ENCODE measurements at places on chromosomes 7 and 10.

DNA sequence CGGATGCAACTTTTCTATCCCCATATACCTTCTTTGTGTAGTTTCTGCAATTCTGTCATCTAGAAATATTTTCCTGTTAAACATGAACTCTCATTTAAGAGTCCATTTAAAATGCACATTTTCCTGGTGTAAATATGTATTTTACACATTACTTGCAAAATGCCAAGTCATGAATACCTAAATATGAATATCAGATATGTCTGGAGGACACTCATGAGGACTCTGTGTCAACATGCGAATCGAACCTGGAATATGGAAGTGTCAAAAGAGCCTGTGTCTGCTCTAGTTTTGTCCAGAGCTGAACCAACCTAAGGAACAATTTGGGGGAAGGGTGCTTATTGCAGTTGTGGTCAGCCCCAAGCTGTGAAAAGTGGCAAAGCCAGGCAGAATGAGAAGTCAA is 163.7 kb upstream of the CELF2 start:
- no peaks in the 10 kb centered on the region for H3K4me1 ChIP-seq
- H3K27ac ChIP-seq: no peak overlapping the region
- no peaks in the 10 kb centered on the region for H3K36me3 ChIP-seq
- no peak for DNase-seq
- peaks cover 6% of the 10 kb centered on the region for H3K27me3 ChIP-seq

DNA sequence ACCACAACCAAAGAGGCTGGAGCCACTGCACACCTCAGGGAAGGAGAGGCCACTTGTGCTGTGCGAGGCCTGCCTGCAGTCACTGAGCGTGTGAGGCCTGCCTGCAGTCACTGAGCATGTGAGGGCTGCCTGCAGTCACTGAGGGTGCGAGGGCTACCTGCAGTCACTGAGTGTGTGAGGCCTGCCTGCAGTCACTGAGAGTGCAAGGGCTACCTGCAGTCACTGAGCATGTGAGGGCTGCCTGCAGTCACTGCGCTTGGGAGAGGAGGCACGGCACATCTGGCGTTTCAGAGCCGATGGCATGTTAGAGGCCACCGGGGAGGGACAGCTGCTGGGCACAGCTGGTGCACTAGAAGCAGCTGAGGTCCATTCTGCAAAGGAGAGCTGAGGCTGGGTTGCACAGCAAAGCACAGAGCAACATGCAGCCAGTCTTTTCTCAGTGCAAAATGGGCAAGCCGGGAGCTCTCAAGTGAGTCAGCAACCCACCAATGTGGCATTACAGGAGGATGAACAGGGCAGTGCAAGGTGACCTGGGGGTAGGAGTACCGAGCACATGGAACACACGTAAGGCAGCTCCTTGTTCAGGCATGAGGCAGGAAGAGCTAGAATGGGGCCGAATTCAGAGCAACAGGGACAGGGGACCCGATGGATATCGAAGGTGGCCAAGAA is 540.1 kb downstream of the PTPRN2 start:
- H3K36me3 ChIP-seq: no peaks in the 10 kb centered on the region
- H3K27ac ChIP-seq: no peak overlapping the region

- H3K27me3 ChIP-seq: peaks cover 39% of the 10 kb centered on the region
- DNase-seq: no peak
- no peak overlapping the region for H3K27ac ChIP-seq
- H3K4me1 ChIP-seq: no peaks in the 10 kb centered on the region
- no peak overlapping the region for H3K4me3 ChIP-seq
These were observed 617 bp upstream of the FOXI2 start for GRCh38 chr10:127736222-127736914.

GRCh38 chr7:131166066-131166465 is 161.6 kb upstream of the MKLN1 start:
- peaks cover 9% of the 10 kb centered on the region for H3K27me3 ChIP-seq
- no peaks in the 10 kb centered on the region for H3K4me1 ChIP-seq
- DNase-seq: no peak
- H3K4me3 ChIP-seq: no peak overlapping the region
- H3K36me3 ChIP-seq: no peaks in the 10 kb centered on the region
- no peak overlapping the region for H3K27ac ChIP-seq

GRCh38 chr10:95788830-95789229 is 32.9 kb downstream of the ENTPD1 start:
- H3K36me3 ChIP-seq: peaks cover 33% of the 10 kb centered on the region
- H3K4me3 ChIP-seq: no peak overlapping the region
- no peak for DNase-seq
- H3K27me3 ChIP-seq: no peaks in the 10 kb centered on the region

- H3K4me3 ChIP-seq: no peak overlapping the region
- H3K36me3 ChIP-seq: no peaks in the 10 kb centered on the region
- no peaks in the 10 kb centered on the region for H3K27me3 ChIP-seq
- no peaks in the 10 kb centered on the region for H3K4me1 ChIP-seq
These were observed 447.4 kb downstream of the SH2D4B start for GRCh38 chr10:80985102-80985501.

DNA sequence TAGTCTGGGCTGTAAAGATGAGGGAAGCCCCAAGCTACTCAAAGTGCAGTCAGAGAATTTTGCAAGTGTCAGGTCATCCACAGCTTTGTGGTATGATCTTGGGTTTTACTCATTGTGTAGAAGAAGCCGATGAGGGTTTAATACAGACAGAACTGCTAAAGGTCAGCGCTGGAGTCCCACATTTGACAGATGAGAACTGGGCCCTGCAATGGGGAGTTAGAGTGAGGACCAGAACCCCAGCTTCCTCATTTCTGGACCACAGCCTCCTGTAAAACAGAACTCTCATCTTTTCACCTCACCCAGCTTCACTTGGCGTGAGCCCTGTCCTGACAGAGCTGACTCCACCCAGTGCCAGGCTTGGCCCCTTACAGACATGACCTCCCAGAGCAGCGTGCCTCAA is 20.1 kb downstream of the LRRC20 start:
- DNase-seq: no peak
- no peak overlapping the region for H3K27ac ChIP-seq
- H3K4me3 ChIP-seq: no peak overlapping the region
- peaks cover 2% of the 10 kb centered on the region for H3K36me3 ChIP-seq
- peaks cover 14% of the 10 kb centered on the region for H3K4me1 ChIP-seq

- H3K27ac ChIP-seq: no peak overlapping the region
- peak; percentile 26 for DNase-seq
- no peaks in the 10 kb centered on the region for H3K27me3 ChIP-seq
- H3K36me3 ChIP-seq: no peaks in the 10 kb centered on the region
- no peak overlapping the region for H3K4me3 ChIP-seq
These were observed 22.7 kb upstream of the AGFG2 start for GRCh38 chr7:100516135-100516812.

DNA sequence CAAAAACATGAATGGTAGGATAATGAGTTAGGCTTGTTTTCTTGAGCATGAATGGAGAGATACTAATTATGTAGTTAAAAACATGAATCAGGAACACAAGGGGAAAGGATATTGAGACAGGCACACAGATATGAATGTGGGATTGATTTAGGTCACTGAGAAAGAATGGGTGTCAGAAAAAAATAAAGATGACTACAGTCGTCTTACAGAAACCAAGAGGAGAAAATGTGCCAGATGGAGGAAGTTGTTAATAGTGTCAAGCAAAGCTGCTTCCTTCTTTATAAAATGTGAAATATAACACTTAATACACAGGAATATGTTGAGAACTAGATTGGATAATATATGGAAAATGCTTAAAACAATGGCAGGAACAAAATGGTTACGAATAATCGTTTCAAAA is 173.3 kb upstream of the BET1 start:
- no peak for DNase-seq
- peaks cover 12% of the 10 kb centered on the region for H3K27me3 ChIP-seq
- no peak overlapping the region for H3K4me3 ChIP-seq
- H3K27ac ChIP-seq: no peak overlapping the region
- no peaks in the 10 kb centered on the region for H3K36me3 ChIP-seq
- peaks cover 7% of the 10 kb centered on the region for H3K4me1 ChIP-seq

DNA sequence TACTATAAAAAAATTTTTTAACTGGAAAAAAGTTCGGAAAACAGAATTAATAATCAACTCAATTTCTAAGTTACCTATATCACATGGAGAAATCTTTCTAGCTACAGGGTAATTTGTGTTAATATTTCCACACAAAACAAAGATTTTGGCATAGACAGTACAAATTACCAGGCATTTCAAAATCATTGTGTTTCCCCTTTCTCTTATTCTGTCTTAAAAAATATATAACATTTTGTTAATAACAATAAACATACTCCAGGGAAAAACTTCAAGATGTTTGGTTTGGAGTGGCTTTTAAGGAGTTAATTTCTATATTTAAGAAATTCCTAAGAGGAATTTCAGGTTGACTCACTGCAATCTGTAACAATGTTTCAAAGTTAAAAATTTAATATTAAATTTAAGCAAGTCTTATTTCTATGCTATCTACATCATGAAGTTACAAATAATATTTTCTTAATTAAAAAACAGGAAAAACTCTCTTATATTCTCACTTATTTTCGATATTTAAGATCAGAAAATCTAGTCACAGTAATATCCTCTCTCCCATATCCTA is 132.6 kb downstream of the NRBF2 start:
- peaks cover 24% of the 10 kb centered on the region for H3K36me3 ChIP-seq
- no peaks in the 10 kb centered on the region for H3K27me3 ChIP-seq
- no peak for DNase-seq
- peaks cover 36% of the 10 kb centered on the region for H3K4me1 ChIP-seq

DNA sequence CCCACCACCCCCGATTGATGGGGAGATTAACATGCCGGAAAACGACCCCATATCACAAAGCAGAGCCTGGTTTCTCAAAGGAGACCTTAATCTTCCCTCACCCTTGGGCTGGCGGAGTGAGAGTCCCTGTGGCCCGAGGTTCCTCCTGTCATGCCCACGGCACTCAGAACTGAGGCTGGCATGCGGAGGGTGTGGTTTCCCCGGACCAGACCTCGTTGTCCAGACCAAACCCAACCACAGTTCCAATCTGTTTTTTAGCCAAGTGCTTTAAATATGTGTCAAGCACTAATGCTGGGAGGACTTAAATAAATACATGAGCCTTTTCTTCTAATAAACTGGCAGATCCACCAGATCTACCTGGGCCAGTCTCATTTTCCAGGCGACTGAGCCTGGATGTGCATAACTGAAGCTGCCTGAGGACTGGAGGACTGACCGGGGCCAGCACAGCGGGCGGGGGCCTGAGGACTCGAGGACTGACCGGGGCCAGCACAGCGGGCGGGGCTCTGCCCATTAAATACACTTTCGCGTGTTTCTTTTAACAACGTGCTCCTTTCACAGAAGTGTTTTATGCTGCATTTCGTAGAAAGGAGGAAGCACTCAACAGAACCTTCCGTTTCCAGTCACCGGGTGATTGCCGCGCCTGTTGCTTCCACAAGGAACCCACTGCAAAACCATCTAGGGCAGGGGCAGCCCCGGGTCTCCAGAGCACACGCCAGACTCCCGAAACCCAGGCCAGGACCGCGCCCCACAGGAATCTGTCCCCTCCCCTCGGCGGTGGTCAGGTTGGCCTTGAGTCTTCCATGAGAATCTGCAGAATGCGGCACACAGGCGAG is 334.6 kb downstream of the PTPRN2 start:
- H3K27me3 ChIP-seq: no peaks in the 10 kb centered on the region
- H3K4me3 ChIP-seq: no peak overlapping the region
- H3K36me3 ChIP-seq: no peaks in the 10 kb centered on the region
- H3K27ac ChIP-seq: no peak overlapping the region

- no peak for DNase-seq
- H3K36me3 ChIP-seq: peaks cover 13% of the 10 kb centered on the region
- no peaks in the 10 kb centered on the region for H3K27me3 ChIP-seq
- H3K27ac ChIP-seq: no peak overlapping the region
These were observed 18.1 kb downstream of the UBE2D4 start for GRCh38 chr7:43944286-43944685.

GRCh38 chr7:33986951-33987947 is 81.9 kb downstream of the BMPER start:
- no peaks in the 10 kb centered on the region for H3K27me3 ChIP-seq
- no peak overlapping the region for H3K27ac ChIP-seq
- no peak for DNase-seq
- H3K36me3 ChIP-seq: no peaks in the 10 kb centered on the region
- no peak overlapping the region for H3K4me3 ChIP-seq

DNA sequence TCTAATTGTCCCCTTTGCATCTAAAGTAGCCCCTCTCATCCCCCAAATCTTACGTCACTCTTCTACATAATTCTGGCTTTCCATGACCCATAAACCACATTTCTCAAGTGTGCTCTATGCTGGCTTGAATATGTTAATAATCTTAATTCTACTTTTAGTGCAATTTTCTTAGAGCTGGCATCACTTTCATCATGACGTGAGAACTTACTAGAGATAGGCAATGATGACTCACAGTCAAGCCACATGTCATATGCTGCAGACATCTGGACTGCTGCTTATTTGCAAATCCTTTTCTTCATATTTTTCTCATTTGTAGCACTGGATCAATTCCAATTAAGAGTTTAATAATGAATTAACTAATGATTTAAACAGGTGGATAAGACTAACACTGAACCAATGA is 260.7 kb upstream of the PRKCQ start:
- H3K36me3 ChIP-seq: no peaks in the 10 kb centered on the region
- peaks cover 10% of the 10 kb centered on the region for H3K27me3 ChIP-seq
- peaks cover 2% of the 10 kb centered on the region for H3K4me1 ChIP-seq
- no peak overlapping the region for H3K4me3 ChIP-seq

- H3K27ac ChIP-seq: no peak overlapping the region
- DNase-seq: no peak
- no peaks in the 10 kb centered on the region for H3K4me1 ChIP-seq
These were observed 316.9 kb downstream of the INHBA start for GRCh38 chr7:41385996-41386395.

DNA sequence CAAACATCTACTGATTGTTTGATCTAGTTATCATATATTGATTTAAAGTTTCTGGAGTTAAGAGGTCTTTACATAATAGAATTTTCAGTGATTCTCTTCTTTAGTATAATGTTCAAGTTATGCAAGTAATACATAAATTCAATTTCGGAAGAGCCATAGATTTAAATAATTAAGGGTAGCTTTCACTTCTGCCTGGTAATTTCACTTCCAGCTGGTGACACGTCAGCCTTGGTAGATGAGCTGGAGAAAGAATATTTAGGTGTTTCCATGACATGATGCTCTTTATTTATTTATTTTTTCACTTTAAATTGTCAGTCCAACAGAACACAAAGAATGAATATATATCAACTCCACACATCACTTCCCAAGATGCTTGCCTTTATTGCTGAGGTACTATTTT is 5.2 kb upstream of the OTUD1 start:
- H3K4me1 ChIP-seq: peaks cover 4% of the 10 kb centered on the region
- H3K36me3 ChIP-seq: no peaks in the 10 kb centered on the region
- DNase-seq: no peak
- no peak overlapping the region for H3K27ac ChIP-seq
- H3K27me3 ChIP-seq: peaks cover 4% of the 10 kb centered on the region
- H3K4me3 ChIP-seq: no peak overlapping the region

- no peak for DNase-seq
- no peaks in the 10 kb centered on the region for H3K4me1 ChIP-seq
- peaks cover 12% of the 10 kb centered on the region for H3K36me3 ChIP-seq
- H3K27me3 ChIP-seq: peaks cover 1% of the 10 kb centered on the region
- H3K4me3 ChIP-seq: no peak overlapping the region
- H3K27ac ChIP-seq: no peak overlapping the region
These were observed 18.2 kb upstream of the CHST3 start for GRCh38 chr10:71945819-71946474.

Data from activated T-helper 2 cell treated with anti-CD3 and anti-CD28 coated beads, Interferon-gamma antibody, Interleukin-2, Interleukin-4, amounts not matched to agents 10 μg/mL and 5 μg/mL and 100 μg/mL, durations not matched to agents 14 hours and 24 hours and 36 hours (primary cell).